A549 treated with AZD2906 at 1 μM for 4 hours (cell line): ENCODE measurements at places on chromosomes 3 and 15. TPM values are rescaled to one million over a fixed set of nuclear protein-coding genes. Genes with fewer than 3 reads are reported as not detected.

The CDHR4 gene
- 0.12 to 0.42 TPM (median 0.28 TPM) in 5 replicates for total RNA-seq

The PAK6 gene
- 0.21 to 0.46 TPM (median 0.29 TPM) in 5 replicates for total RNA-seq

The SCG3 gene
- 0.03 to 0.06 TPM (median 0.05 TPM) in 4 of 5 replicates, not detected in the other for total RNA-seq

The KCNMB3 gene
- total RNA-seq, result 0.97 to 1.6 TPM (median 1.1 TPM) in 5 replicates

The FLNB gene
- 321 to 346 TPM (median 338 TPM) in 5 replicates for total RNA-seq

The ARL6IP5 gene
- total RNA-seq, result 76.3 to 103 TPM (median 80.3 TPM) in 5 replicates

The PXK gene
- 5.0 to 5.5 TPM (median 5.3 TPM) in 5 replicates for total RNA-seq

The GOLGA6A gene
- 0.07 to 0.15 TPM (median 0.11 TPM) in 5 replicates for total RNA-seq

The CCRL2 gene
- total RNA-seq, result 0.06 to 0.11 TPM (median 0.07 TPM) in 3 of 5 replicates, not detected in the others

The ABI3BP gene
- 0.93 to 2.0 TPM (median 1.6 TPM) in 5 replicates for total RNA-seq

The CA12 gene
- total RNA-seq, result 176 to 188 TPM (median 186 TPM) in 5 replicates

The GUCA1C gene
- total RNA-seq, result not detected in 5 replicates

The B3GALNT1 gene
- 0.17 to 0.39 TPM (median 0.22 TPM) in 5 replicates for total RNA-seq

The POPDC2 gene
- total RNA-seq, result 0.32 to 1.2 TPM (median 0.38 TPM) in 5 replicates

The THRB gene
- 1.1 to 2.1 TPM (median 1.6 TPM) in 5 replicates for total RNA-seq

The PRICKLE2 gene
- total RNA-seq, result 2.0 to 3.0 TPM (median 2.2 TPM) in 5 replicates

The TIMMDC1 gene
- 58.4 to 80.8 TPM (median 73.2 TPM) in 5 replicates for total RNA-seq

The NEIL1 gene
- 1.4 to 3.8 TPM (median 3.0 TPM) in 5 replicates for total RNA-seq

The XIRP1 gene
- total RNA-seq, result 0.17 to 0.25 TPM (median 0.19 TPM) in 5 replicates

The FAM107A gene
- 0.26 to 0.51 TPM (median 0.41 TPM) in 5 replicates for total RNA-seq

The GOLGA8Q gene
- total RNA-seq, result 0.10 to 0.16 TPM (median 0.11 TPM) in 3 of 5 replicates, not detected in the others

The DPPA2 gene
- total RNA-seq, result not detected in 5 replicates

The HOMER2 gene
- total RNA-seq, result 19.6 to 23.6 TPM (median 21.3 TPM) in 5 replicates

The CPN2 gene
- not detected in 5 replicates for total RNA-seq

The SPATA12 gene
- 0.29 to 0.55 TPM (median 0.39 TPM) in 5 replicates for total RNA-seq

The EFCAB12 gene
- 0.70 to 1.3 TPM (median 1.0 TPM) in 5 replicates for total RNA-seq

The CLRN1 gene
- total RNA-seq, result not detected in 5 replicates

The NPAP1 gene
- not detected in 5 replicates for total RNA-seq

The NRROS gene
- 0.05 TPM in 1 of 5 replicates, not detected in the others for total RNA-seq

The CACNA2D2 gene
- 0.45 to 0.71 TPM (median 0.53 TPM) in 5 replicates for total RNA-seq

The ATP13A5 gene
- total RNA-seq, result not detected in 5 replicates

The SCAANT1 gene
- not detected in 5 replicates for total RNA-seq

The MGLL gene
- 64.4 to 75.1 TPM (median 70.0 TPM) in 5 replicates for total RNA-seq

The SLC28A2 gene
- 0.03 to 0.05 TPM in 2 of 5 replicates, not detected in the others for total RNA-seq

The CHCHD4 gene
- total RNA-seq, result 36.0 to 38.6 TPM (median 37.9 TPM) in 5 replicates

The LPCAT4 gene
- 43.3 to 68.2 TPM (median 61.0 TPM) in 5 replicates for total RNA-seq

The CIDEC gene
- total RNA-seq, result 75.0 to 98.5 TPM (median 81.8 TPM) in 5 replicates

The TRAIP gene
- total RNA-seq, result 10.6 to 12.9 TPM (median 12.8 TPM) in 5 replicates

The LINGO1 gene
- 6.7 to 11.6 TPM (median 9.6 TPM) in 5 replicates for total RNA-seq

The CELF6 gene
- total RNA-seq, result 0.14 to 0.23 TPM (median 0.16 TPM) in 5 replicates

The DTX3L gene
- total RNA-seq, result 6.7 to 10.0 TPM (median 7.3 TPM) in 5 replicates

The PML gene
- total RNA-seq, result 11.9 to 16.9 TPM (median 15.7 TPM) in 5 replicates
